ENCODE measurements at places on chromosomes 12 and 14.

DNA sequence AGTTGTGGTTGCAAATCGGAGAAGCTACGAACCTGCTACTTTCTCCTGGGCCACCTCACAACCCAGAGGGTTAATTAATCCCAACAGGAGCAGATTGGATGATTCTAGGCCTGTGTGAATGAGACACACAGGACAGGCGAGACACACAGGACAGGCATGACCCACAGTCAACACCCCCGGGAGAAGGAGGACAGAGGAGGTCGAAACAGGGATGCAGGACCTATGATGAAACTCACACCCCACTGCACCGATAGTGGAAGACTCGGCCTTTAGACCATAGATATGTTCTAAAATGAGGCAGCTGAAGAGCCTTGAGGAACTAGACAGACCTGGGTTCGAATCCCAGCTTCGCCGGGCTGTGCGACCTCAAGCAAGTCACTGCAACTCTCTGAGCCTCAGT is 11.6 kb downstream of the TMEM119 start:
- no peak for DNase-seq

DNA sequence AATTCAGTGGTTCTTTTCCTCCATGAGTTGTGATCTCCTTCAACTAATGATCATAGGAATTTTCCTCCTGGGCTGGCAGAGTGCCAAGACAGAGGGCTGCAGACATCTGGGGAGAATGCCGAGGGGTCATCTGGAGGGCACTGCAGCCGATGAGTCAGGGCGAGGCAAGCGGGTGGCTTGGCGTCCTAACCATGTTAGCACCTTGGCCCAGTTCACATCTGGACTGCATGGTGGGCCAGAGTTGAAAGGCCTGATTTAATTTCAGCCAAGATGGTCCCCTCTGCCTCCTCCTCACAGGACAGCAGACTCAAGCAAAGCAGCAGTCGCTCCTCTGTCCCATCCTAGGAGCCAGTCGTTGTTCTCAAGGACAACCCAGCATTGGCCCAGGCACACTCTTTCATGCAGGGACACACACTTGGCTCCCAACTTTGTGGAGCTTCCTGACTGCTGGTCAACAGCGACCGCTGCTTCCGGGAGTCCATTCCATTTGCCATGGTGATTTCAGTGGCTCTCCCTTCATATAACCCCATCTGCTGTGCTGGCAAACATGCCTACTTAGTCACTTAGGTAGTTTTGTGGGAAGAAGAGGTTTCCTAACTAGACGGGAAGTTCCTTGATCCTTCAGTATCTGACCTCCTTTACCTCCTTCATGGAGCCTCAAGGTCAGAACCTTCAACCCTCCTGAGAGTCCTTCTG is 161.8 kb downstream of the TTC8 start:
- no peak for DNase-seq

DNA sequence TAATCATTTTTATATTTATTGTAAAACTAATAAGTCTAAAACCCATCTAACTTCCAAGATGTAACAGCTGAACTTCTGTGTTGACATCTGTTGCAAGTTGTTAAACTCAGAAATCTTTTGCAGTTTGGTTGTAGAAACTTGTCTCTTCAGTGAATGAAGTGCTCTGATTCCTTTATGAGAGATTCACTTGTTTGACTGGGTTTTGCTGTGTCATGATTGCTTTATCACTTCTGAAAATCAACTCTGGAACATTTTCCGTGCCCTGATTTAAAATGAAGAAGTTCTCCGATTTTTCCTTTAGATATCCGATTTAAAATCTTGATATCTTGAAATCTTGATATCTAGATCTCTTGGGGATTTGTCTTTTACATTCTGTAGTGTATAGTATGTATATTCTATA is 65.1 kb downstream of the DIP2B start:
- no peak for DNase-seq

GRCh38 chr12:10365696-10366405 is 24.0 kb downstream of the KLRK1 start:
- DNase-seq: peak; percentile 21

DNA sequence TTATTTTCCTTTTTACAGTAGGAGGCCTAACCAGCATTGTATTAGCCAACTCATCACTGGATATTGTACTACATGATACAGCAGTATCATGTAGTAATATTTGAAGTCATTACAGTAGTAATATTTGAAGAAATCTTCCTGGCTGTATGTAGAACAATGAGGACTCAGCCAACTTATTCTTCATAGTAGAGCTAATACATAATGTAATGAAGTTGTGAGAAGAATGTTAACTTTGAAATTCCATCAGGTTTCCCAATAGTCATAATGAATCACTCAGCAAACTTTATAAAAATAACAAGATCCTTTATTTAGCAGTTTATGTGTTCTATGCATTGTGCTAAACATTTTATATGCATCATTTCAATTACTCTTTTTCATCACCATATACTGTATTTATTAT is 61.8 kb downstream of the LRRK2 start:
- DNase-seq: no peak

GRCh38 chr12:132565365-132565764 is 45.0 kb downstream of the LRCOL1 start:
- no peak for DNase-seq

GRCh38 chr12:34399631-34400410 is 377.5 kb downstream of the ALG10 start:
- no peak for DNase-seq

- DNase-seq: no peak
Observed at GRCh38 chr12:55684761-55685370, 22.8 kb downstream of the ITGA7 start.

DNA sequence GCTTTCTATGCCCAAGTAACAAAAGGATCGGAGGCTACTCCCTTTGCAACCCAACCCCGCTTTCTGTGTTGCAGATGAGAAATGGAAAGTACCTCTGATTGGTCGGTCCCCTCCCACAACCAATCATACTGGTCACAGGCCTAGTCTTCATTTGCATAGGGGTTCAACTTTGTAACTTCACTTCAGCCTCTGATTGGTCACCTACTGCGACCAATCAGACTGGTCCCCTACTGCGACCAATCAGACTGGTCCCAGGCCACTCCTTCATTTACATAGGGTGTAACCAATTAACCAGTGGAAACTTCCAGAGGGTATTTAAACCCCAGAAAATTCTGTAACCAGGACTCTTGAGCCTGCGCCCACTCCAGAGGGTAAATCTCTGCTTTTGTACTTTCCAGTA is 906.4 kb upstream of the TMEM132C start:
- no peak for DNase-seq

- no peak for DNase-seq
Observed at GRCh38 chr14:31283578-31284252, 76.1 kb upstream of the HECTD1 start.
